ENCODE measurements at places on chromosomes 3 and 15. TPM values are rescaled to one million over a fixed set of nuclear protein-coding genes. Genes with fewer than 3 reads are reported as not detected.
A peak's percentile ranks its signal among the peaks of the same experiment; 100 is the strongest.

DNA sequence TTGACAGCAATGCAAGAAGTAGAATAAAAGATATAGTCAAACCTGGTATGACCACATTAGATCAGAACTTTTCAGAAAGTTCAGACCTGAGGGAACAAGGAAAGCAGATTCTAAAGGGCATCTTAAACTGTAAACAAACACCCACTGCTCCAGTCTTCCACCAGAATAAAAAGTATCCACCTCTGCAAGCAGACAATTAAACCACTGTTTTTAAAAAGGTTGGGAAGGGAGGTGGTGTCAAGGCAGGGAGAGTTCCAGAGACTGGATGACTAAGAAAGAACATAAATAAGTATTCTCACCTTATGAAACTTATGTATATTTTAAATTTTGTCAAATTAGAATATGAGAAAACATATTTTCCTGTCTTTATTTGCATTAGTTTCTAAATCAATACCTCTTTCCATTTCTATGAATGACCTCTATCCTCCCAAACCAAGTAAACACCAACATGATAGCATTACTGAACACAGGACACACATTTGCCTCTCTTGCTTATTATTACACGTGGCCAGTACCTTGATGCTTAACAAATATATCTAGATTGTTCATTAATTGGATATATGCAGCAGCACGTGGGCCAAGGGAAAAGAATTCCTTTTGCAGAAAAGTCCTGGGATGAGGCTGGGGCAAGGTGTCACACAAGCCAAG, 31.6 kb downstream of the PIK3CB start:
- H3K36me3 ChIP-seq: no peaks in the 10 kb centered on the region
- no peak for DNase-seq
- H3K4me3 ChIP-seq: no peak overlapping the region
- H3K27me3 ChIP-seq: no peaks in the 10 kb centered on the region
- no peak overlapping the region for H3K27ac ChIP-seq

DNA sequence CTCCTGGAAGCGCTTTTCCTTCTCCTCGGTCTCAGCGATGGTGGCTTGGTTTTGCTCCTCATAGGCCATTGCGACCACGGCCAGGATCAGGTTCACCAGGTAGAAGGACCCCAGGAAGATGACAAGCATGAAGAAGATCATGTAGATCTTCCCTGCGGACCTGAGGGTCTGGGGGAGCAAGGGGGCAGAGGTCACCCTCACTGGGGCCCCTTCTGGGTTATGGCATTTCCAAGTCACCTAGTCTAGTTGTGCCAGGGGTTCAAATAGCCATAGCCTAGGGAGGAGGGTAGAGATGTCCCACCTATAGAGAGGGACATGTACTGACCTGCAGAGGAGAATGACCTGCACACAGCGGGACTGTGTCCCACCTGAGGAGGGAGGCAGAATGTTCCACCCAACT, 43.5 kb downstream of the SCN5A start:
- H3K27ac ChIP-seq: no peak overlapping the region
- no peak for DNase-seq
- H3K27me3 ChIP-seq: no peaks in the 10 kb centered on the region
- no peak overlapping the region for H3K4me3 ChIP-seq

- no peaks in the 10 kb centered on the region for H3K4me1 ChIP-seq
- H3K27ac ChIP-seq: no peak overlapping the region
- no peak for DNase-seq
- H3K27me3 ChIP-seq: no peaks in the 10 kb centered on the region
Measured at GRCh38 chr15:61892140-61892539, 168.1 kb downstream of the VPS13C start.

DNA sequence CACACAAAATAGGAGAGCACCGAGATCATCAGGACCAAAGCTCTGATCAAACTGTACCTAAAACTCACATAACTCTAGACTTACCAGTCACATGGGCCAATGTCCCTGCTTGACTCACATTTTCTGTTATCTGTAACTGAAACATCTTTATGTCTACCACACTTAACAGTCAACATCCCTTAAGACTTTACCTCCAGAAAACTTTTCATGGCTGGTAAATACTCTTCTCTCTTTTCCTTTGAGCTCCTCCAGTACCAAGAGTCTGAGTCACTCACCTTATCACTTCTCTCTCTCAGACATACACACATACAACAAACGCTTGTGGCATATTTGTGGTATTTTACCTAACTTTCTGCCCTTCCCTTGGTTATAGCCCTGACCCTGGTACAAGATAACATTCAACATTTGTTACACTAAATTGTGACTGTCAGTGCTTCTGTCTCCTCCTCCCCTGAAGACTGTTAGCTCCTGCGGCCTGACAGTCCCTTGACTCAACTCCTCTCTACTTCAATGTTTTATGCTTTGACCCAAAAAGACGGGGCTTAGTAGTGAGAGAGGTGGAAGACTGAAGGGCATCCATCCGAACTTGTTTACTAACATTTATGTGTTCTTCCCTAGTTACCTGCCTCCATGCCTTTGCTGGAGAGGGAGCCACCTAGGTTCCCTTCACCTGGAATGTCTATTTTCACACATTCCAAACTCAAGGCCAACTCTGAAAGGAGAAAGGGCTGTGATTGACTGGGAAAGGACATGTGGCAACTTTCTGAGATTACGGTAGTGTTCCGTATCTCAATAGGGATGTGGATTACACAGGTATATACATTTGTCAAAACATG, 3.7 kb upstream of the EFHB start:
- no peaks in the 10 kb centered on the region for H3K4me1 ChIP-seq
- no peaks in the 10 kb centered on the region for H3K27me3 ChIP-seq
- H3K4me3 ChIP-seq: no peak overlapping the region
- no peak overlapping the region for H3K27ac ChIP-seq

GRCh38 chr3:71554649-71555048, 28.9 kb downstream of the FOXP1 start:
- no peaks in the 10 kb centered on the region for H3K36me3 ChIP-seq
- no peaks in the 10 kb centered on the region for H3K4me1 ChIP-seq
- no peaks in the 10 kb centered on the region for H3K27me3 ChIP-seq
- no peak overlapping the region for H3K4me3 ChIP-seq

DNA sequence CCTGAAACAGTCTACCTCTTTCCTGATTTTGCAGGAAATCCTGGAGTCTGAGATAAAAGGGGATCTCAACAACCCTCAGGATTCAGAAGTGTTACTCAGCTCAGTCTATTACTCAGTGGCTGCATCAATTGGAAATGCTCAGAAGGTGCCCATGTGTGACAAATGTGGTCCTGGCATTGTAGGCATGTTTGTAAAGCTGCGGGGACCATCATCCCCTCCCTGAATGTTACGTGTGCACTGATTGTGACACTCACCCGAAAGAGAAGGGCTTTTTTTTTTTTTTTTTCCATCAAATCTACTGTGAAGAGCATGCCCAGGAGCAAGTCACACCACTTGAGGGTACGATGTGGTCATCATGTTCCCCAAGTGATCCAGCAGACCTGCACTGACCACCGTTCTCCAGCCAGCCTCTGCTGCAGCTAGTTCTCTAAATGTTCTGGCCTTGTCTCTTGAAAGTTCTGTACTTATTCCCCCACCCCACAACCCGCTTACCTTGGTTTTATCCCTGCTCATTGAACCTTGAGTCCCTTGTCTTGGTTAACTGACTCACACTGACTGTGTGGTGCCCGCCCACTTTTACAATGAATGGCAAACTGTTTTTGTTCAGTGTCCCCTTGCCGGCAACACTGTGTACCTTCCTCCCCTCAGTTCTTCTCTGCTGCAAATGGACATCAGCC, 19.8 kb downstream of the ST3GAL6 start:
- H3K4me3 ChIP-seq: no peak overlapping the region
- peak overlapping the region; percentile 70 for H3K27ac ChIP-seq
- no peaks in the 10 kb centered on the region for H3K36me3 ChIP-seq
- H3K27me3 ChIP-seq: no peaks in the 10 kb centered on the region
- peaks cover 11% of the 10 kb centered on the region for H3K4me1 ChIP-seq

- peaks cover 15% of the 10 kb centered on the region for H3K36me3 ChIP-seq
- H3K4me3 ChIP-seq: no peak overlapping the region
- H3K27me3 ChIP-seq: no peaks in the 10 kb centered on the region
- no peaks in the 10 kb centered on the region for H3K4me1 ChIP-seq
- DNase-seq: no peak
Measured at GRCh38 chr3:100662113-100662823, 47.0 kb upstream of the TFG start.

GRCh38 chr3:99901200-99901926, 83.7 kb downstream of the CMSS1 start:
- no peaks in the 10 kb centered on the region for H3K36me3 ChIP-seq
- no peaks in the 10 kb centered on the region for H3K27me3 ChIP-seq
- H3K27ac ChIP-seq: peak overlapping the region; percentile 38
- no peak overlapping the region for H3K4me3 ChIP-seq
- peaks cover 5% of the 10 kb centered on the region for H3K4me1 ChIP-seq
- DNase-seq: no peak

GRCh38 chr3:138220242-138220641, 33.1 kb downstream of the ARMC8 start:
- no peak overlapping the region for H3K27ac ChIP-seq
- no peaks in the 10 kb centered on the region for H3K27me3 ChIP-seq
- H3K36me3 ChIP-seq: peaks cover 23% of the 10 kb centered on the region
- H3K4me1 ChIP-seq: no peaks in the 10 kb centered on the region
- DNase-seq: no peak
- no peak overlapping the region for H3K4me3 ChIP-seq

- no peak for DNase-seq
- H3K27ac ChIP-seq: no peak overlapping the region
- no peaks in the 10 kb centered on the region for H3K4me1 ChIP-seq
- no peak overlapping the region for H3K4me3 ChIP-seq
- H3K36me3 ChIP-seq: no peaks in the 10 kb centered on the region
- no peaks in the 10 kb centered on the region for H3K27me3 ChIP-seq
Measured at GRCh38 chr15:64430000-64430735, 30.2 kb upstream of the ZNF609 start.

GRCh38 chr3:22121068-22121701, 370.2 kb upstream of the ZNF385D start:
- no peaks in the 10 kb centered on the region for H3K36me3 ChIP-seq
- no peak overlapping the region for H3K4me3 ChIP-seq
- no peaks in the 10 kb centered on the region for H3K27me3 ChIP-seq
- DNase-seq: no peak

GRCh38 chr3:166125179-166125578, 288.0 kb upstream of the BCHE start:
- H3K4me1 ChIP-seq: no peaks in the 10 kb centered on the region
- H3K4me3 ChIP-seq: no peak overlapping the region
- DNase-seq: no peak
- H3K36me3 ChIP-seq: no peaks in the 10 kb centered on the region
- no peak overlapping the region for H3K27ac ChIP-seq

C3orf20 gene
- total RNA-seq: 0.09 TPM

AADAC gene
- 248 TPM for total RNA-seq

SLC24A1 gene
- total RNA-seq: 4.8 TPM

CLDN1 gene
- 79.9 TPM for total RNA-seq
